ENCODE measurements at places on chromosomes 7 and 10.

DNA sequence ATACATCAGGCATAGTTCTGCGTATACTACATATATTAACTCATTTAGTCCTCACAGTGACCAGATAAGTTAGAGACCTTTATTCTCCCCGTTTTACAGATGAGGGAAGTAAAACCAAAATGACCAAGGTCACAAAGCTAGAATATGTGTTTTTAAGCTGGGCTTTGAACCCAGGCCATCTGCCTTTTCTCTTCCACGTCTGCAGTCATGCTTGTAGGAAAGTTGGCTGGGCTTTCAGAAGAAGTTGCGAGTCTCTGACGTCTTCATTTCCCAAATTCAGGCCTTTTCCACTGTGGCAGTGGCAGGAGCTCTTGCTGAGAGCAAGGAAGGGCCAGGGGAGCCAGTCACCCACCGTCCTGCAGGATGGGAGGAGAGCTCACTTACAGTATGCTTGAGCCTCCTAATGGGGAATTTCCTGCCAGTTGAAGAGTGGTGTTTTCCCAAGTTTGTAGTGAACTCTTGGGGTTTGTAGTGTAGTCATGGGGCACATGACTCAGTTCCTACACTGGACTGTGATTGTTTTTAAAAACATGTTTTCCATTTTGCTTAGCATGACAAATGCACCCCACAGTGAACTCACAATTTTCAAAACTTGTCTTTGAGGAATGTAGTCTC lies 34.2 kb downstream of the CYP17A1 start:
- DNase-seq, result peak; percentile 88

- peak; percentile 71 for DNase-seq
Measured at GRCh38 chr7:127391591-127392181, 822 bp downstream of the ZNF800 start.

GRCh38 chr7:29135846-29136245 lies 10.5 kb downstream of the CPVL start:
- no peak for DNase-seq

GRCh38 chr10:5556576-5556975 lies 31.8 kb downstream of the CALML3 start:
- peak; percentile 68 for DNase-seq

- DNase-seq, result no peak
Measured at GRCh38 chr7:65798111-65799075, 74.5 kb upstream of the VKORC1L1 start.

- peak; percentile 57 for DNase-seq
Measured at GRCh38 chr7:1814089-1814811, 144.2 kb downstream of the ELFN1 start.

DNA sequence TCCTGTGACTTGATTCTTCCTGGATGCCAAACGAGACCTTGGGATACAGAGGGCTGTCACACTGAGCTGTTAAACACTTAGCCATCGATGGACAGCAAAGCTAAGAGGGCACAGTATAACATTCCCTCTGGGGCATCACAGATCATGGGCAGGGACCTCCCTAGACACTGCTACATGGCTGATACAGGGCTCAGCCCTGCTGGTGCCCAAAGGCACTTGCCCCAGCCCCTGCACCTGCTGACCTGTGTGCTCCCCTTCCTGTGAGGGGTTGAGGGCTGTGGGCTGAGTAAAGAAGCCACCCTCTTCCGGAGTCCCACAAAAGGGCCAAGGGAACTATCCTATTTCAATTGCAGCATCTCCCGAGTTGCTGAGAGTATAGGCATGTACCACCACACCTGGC lies 337.9 kb downstream of the EXOC4 start:
- no peak for DNase-seq

- no peak for DNase-seq
Measured at GRCh38 chr7:51251290-51251689, 65.3 kb downstream of the COBL start.

- no peak for DNase-seq
Measured at GRCh38 chr7:111223802-111224253, 132.9 kb downstream of the LRRN3 start.

DNA sequence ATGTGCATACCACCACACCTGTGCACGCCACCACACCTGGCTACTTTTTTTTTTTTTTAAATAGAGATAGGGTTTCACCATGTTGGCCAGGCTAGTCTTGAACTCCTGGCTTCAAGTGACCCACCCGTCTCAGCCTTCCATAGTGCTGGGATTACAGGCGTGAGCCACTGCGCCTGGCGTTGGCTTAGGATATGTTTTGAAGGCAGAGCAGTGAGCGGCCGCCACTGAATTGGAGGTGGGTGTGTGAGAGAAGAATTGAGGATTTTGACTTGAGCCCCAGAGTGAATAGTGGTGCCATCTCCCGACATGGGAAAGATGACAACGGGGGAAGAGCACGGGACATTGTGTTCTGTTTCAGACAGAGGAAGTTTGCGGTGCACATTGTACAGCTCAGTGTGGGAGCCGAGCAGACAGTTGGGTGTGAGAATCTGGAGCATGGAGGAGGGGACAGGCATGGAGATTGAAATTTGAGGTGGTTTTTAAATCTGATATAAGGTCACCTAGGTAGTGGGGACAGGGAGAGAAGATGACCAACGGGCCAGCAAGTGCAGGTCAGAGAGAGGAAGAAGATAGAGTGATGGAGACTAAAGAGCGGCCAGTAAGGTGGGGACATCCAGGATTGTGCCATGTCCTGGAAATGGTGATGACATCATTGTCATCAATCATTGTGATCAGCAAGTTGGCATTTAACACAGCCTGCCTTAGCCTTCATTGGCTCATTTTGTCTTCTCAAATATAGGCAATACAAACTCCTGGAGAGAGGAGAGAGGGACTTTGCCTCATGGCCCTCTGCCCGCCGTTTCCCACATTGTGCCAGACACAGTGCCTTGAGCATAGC lies 35.8 kb downstream of the VWA2 start:
- DNase-seq, result no peak

DNA sequence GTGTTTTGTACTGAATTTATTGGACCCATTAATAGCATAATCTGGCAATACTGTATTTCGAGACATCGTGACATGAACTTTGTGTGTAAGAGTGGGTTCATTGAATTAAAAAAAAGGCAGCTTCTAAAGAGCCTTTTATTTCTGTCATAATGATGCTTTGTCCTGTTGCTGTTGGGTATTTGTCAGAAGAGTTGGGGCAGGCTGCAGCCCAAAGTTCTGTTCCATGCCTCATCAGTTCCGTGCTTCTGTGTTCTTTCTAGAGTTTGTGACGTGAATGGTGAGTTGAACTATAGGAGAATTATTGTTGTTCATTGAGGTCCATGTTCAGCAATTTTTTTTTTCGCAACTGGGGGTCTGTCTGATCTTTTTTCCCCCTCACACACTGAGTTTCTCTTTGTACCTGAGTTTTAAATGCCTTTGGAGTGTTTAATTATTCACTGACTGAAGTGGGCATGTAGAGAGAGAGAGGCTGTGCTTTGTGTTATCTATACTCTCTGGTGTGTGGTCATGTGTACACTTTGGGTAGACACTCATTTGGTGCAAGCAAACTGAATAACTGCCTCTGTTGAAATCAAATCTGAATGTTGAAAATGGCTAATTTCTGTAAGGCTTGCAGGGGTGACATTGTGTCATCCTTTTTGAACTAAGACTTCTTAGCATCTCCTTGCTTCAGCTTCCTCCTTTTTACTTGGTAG lies 69.8 kb downstream of the ADD3 start:
- no peak for DNase-seq

DNA sequence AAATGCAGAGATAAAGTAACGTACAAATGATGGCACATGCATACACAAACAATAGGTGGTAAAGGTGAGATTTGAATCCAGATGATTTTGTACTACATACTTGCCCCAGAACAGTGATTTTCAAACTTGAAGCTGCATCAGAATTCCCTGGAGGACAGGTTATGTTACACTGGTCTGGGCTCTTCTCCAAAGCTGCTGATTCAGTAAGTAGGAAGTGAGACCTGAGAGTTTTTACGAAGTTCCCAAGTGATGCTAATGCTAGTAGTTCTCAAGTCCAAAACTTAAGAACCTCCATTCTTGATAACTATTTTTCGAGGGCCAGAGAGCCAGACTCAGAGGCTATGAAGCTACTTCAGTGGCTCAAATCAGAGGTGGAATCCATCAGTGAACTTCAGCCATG lies 159.0 kb upstream of the POM121L12 start:
- DNase-seq, result no peak
